Epithelial cell of proximal tubule (primary cell): ENCODE measurements at places on chromosomes 1 and 21.

DNA sequence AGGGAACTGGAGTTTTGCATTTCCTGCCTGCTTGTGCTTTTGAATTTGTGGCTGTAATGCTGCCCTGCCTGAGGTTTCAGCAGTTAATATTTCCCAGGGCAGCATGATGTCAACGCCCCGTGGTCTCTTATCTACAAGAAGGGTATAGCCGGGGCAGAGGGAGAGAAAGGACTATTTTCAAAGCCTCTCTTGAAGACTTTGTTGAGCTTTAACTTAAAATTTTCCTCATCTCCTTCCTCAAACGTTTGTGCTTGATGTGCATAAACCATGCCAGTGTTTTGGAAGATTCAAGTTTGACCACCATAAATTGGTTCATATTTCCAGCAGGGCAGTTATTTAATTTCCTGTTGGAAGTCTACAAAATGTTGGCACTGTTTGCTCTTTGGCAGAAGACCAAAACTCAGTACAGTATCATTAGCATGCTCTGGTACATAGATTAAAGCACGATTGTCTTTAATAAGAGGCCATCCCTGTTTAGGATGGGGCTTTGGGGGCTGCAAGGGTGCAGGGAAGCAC, 43.4 kb downstream of the ROR1 start:
- DNase-seq, result no peak

DNA sequence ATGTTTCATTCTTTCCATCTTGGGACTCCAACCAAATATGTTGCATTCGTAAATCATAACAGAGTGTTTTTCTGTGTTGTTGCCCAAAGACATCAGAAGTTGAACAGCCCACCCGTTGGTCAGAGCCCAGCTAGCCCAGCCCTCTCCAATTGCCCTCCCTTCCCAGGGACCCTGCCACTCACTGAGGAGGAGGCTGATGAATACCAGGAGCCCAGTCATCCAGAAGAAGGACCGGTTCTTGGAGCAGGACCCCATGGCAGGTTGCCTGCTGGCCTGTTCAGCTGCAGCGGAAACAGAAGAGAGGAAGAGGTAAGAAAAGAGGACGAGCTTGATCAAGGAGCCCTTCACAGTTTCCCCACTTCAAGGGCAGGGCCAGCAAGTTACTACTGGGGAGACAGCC, 172.2 kb upstream of the ETV3 start:
- DNase-seq, result no peak

DNA sequence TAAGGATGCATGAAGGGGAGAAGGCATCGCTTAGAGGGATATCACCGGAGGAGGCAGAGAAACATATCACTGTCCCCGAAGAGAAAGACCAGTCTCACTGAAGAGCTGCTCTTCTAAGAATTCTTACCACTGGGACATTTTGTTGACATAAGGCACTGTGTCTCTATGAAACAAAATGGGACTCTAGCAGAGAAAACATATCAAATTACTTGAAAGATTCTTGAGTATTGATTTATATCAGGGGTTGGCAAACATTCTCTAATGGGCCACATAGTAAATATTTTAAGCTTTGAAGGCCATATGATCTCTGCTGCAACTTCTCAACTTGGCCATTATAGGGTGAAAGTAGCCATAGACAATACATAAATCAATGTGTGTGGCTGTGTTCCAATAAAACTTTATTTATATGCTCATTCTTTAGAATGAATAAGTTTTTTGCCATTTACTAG, 41.0 kb upstream of the GREM2 start:
- DNase-seq, result no peak

GRCh38 chr1:75908717-75909152, 23.5 kb downstream of the ASB17 start:
- DNase-seq, result peak; percentile 19

DNA sequence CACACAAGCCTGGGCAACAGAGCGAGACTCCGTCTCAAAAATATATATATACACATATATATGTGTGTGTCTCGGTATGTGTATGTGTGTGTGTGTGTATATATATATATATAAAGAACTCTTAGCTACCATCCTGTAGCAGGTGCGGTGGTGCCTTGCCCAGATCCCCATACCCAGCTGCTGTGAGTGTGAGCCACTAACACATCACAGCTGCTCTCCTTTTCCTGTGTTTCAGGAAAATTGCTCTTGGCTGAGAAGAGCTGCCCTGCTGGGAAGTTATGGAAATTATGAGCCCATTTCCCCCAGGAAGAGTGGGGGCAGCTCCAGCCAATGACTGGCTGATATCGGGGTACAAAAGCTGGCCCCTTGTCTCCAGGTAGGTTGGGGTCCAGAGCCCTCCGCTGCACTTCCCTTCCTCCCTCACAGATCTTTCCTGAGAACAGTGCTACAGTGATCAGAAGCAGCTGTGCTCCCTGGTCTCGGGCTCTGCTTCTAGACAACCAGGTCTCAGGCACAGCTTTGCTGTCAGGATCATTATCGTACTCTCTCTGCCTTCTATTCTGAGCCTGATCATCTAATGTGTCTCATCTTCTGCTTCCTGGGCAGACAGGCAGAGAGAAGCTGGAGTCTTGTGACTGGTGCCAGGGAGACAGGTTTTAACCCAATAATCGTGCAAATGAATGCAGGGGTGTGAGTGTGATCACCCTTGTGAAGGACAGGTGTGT, 109.6 kb upstream of the ZNF678 start:
- DNase-seq, result no peak
